ENCODE measurements at places on chromosomes 2 and 18.

- no peak for DNase-seq
Measured at GRCh38 chr2:217816396-217816869, 186.4 kb downstream of the TNS1 start.

GRCh38 chr2:65877331-65878010 is 445.1 kb upstream of the SPRED2 start:
- DNase-seq: no peak

DNA sequence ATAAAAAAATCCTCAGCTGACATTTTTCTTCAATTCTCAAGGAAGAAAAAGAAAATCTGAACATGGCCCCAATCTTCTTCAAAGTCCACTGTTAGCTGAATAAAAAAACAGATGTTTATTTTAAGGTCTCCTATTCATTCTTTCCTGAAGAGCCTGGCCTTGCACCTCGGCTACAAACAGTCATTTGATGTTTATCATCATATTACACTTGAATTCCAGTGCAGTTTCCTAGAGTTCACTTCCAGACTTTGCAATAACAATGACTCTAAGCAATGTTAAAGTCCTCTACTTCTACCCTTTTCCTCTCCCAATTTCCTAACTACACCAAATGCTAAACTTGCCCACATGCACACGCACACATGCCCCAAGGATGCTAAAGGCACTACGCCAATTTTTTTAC is 70.1 kb downstream of the NOL10 start:
- no peak for DNase-seq

- no peak for DNase-seq
Measured at GRCh38 chr2:9532421-9532820, 23.2 kb downstream of the ADAM17 start.

GRCh38 chr2:100840519-100840918 is 20.6 kb downstream of the NPAS2 start:
- DNase-seq: no peak

GRCh38 chr18:61703508-61703907 is 189.3 kb downstream of the RNF152 start:
- no peak for DNase-seq

DNA sequence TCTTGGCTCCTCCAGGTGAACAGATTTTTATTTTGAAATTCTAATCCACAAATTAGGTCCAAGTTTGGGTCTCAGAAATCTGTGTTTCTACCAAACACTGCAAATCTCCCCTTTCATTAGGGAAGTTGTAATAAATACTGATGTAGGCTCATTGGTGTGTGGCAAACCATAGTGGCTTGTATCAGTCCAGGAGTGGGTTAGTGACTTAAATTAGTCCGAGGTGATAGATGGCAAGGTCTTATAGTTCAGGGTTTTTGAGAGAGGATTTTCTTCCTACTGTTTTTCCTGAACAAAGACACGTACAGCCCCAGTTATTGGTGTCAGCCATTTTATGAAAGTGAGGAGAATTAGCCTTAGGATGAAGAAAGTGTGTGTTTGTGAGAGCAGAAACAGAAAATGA is 74.6 kb downstream of the RPRM start:
- DNase-seq: no peak

DNA sequence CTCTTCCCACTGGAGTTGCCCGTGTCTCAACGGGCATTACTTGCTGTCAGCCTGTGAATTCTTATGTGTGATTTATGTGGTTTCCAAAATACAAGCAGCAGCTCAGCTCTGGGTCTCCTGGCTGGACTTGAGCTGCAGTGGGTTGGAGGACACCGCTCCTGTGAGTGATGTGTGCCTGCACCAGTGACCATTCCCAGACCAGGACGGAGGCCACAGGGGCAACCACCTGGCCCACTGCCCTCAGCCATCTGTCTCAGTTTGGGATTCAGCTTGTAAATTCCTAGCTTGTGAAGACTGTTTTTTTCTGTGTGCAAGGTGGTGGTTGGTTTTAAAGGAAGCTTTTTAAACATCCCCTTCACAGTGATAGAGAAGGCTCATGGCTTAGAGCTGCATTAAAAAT is 261.0 kb downstream of the BCL2 start:
- DNase-seq: no peak

DNA sequence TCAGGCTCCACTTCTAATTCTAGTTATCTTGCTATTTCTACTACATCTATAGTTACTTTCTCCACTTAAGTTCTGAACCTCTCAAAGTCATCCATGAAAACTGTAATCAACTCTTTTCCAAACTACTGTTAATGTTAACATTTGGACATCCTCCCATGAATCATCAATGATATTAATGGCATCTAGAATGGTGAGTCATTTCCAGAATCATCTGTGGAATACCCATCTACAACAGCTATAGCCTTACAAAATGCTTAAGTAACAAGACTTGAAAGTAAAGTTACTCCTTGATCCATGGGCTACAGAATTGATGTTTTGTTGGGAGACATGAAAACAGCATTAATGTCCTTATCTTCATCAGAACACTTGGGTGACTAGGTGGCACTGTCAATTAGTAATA is 35.4 kb downstream of the BARD1 start:
- no peak for DNase-seq

DNA sequence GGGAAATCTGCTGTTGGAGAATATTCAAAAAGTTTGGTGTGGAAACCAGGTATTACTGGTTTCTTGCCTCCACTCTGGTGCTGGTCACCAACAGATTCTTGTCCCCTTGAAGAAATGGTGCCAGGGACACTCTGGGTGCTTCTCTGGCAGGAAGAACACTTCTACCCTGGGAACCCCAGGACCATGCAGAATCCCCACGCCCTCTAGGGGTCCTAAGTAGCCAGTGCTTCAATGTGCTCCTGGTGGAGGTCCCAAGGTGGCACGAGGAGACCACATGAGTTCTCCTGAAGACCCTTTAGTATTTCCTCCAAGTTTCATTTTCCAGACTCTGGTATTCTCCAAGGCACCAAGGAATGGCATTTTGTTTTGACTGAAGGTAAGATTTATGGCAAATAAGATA is 380.6 kb downstream of the TSN start:
- DNase-seq: no peak

DNA sequence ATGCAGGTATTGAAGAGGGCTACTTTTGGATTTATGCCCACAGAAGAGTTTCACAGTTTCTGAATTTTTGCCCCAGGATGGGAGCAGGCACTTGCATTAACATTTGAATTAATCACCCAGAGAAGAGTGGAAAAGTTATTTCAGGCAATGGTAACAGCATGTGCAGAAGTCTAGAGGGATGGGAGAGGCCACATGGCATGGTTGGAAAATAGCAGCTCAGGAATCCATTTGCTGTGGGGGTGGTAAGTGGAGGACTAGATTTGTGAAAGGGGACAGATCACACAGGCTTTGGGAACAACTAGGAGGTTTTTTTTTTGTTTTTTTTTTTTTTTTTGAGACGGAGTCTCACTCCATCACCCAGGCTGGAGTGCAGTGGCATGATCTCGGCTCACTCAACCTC is 65.2 kb downstream of the NEDD4L start:
- DNase-seq: no peak

DNA sequence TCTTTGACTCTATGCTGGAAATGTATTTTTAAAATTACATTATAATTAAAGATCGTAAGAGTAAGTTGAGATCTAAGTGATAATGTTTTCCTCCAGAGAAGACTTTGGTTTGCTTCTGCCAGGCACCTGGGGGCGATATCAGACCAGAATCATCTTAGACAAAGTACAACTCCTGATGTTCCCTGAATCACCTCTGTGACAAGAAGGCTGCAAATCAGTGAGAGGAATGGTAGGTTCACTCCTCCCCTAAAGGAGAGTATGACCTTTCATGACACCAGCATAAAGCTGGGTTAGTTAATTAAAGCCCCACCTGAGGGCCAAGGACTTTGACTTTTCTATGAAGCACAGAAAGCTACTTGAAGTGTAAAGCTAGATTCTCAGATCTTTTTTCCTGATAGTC is 114.4 kb upstream of the DTNA start:
- DNase-seq: no peak

DNA sequence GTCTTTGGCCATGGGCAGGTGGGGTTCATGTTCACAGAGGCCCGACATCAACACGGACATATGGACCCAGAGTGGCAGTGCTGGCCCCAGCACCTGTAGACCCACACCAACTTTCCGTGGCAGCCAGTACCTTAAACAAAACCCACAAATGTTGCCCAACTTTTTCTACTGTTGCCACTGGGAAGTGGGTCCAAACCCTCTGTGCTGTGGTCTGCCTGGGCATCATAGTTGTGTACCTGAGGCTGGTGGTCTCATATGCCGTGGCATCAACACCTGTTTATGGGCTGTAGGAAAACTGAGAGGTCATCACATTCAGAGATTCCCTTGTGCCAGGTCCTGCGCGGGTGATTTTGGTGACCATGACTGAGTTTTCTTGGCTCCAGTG is 79.9 kb downstream of the SH3RF3 start:
- no peak for DNase-seq

GRCh38 chr2:85998071-85998991 is 107.4 kb downstream of the POLR1A start:
- DNase-seq: peak; percentile 21

DNA sequence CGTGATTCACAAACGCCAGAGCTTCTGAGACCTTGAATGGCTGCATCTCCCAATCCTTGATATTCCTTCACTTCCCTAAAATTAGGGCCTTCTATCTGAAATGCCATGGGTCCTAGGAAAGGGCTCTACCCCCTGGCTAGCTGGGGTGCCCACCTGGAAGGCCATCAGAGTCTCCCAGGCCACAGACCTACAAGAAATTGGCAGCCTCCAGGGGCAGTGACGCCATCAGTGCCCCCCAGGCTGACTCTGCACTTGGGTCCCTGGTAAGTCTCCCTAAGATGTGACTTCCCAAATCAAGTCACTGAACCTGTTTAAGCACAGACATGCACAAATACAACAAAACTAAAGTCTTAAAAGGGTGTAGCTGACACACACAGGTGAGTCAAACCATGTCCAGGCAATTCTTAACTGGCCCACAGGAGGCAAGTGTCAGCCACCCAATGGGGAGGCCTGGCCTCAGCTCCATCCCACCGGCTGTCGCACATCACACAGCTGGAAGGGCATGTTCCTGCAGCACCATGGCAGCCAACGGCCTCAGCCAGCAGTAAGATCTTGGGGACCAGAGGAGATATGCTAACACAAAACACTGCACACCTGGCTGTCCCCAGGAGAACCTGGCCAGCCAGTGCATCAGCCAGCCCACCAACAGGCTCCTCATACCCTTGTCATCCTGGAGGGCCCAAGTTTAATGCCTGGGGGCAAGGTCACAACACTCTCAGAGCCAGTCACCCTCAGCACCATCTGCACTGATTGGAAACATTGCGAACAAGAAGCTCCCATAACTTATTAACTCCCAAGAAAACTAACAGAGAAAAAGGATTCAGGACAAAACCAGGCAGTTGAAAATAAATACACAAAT is 5.2 kb downstream of the PARD6G start:
- no peak for DNase-seq

GRCh38 chr18:34729264-34729663 is 19.2 kb downstream of the DTNA start:
- DNase-seq: no peak

GRCh38 chr18:13240060-13240725 is 21.6 kb downstream of the LDLRAD4 start:
- DNase-seq: no peak

DNA sequence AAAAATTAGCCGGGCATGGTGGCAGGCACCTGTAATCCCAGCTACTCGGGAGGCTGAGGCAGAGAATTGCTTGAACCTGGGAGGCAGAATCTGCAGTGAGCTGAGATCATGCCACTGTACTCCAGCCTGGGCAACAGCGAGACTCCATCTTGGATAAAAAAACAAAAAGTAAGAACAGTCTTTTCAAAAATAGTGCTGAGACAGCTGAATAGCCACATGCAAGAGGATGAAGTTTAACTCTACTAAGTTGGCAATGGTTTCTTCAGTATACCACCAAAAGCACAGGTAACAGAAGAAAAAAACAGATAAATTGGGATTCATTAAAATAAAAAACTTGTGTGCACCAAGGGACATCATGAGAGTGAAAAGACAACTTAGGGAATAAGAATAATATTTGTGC is 112.4 kb downstream of the HS6ST1 start:
- DNase-seq: no peak

- DNase-seq: no peak
Measured at GRCh38 chr2:71716697-71717624, 263.6 kb downstream of the DYSF start.

DNA sequence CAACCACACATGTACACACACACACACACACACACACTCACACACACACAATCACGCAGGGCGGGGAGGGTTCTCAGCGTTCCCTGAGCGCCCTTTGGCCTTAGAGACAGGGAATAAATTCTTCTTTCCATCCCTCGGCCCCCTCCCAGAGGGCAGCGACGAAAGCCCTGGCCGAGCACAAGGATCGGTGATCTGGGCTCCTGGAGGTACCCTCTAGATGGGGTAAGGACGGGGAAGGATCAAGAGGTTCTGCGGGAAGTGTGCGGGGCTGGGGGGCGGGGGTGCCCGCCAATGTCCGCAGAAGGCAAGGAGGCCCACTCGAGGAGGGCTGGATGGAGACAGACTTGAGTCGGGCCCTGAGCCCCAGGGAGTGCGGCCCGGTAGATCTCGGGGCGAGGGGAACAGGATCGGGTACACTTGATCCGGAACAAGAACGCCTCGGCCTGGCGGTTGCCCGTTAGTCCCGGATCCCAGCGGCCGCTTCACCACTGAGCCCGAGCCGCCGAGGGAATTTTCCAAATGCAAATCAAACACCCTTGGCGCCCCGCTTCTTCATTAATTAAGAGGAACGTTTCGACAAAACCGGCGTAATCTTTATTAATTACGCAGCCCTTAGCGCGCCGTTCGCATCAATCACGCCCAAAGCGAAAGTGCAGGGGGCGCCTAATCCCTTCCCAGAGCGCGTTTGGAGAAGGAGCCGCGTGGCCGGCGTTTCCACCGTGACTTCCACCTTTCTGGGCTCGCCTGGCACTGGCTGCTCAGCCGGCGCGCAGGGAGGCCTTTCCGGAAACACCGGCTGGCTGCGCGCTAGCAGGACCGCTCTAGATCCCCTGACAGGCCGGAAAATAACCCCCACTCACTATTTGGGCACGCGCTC is 7.0 kb upstream of the PAX3 start:
- no peak for DNase-seq

GRCh38 chr2:154439156-154439555 is 259.3 kb upstream of the KCNJ3 start:
- peak; percentile 15 for DNase-seq

- DNase-seq: no peak
Measured at GRCh38 chr2:225573603-225574002, 174.1 kb downstream of the NYAP2 start.

GRCh38 chr2:1620081-1620480 is 124.2 kb downstream of the PXDN start:
- no peak for DNase-seq

- DNase-seq: no peak
Measured at GRCh38 chr2:240933966-240934700, 28.0 kb downstream of the CROCC2 start.

- no peak for DNase-seq
Measured at GRCh38 chr2:212546669-212547068, 8.1 kb upstream of the ERBB4 start.

DNA sequence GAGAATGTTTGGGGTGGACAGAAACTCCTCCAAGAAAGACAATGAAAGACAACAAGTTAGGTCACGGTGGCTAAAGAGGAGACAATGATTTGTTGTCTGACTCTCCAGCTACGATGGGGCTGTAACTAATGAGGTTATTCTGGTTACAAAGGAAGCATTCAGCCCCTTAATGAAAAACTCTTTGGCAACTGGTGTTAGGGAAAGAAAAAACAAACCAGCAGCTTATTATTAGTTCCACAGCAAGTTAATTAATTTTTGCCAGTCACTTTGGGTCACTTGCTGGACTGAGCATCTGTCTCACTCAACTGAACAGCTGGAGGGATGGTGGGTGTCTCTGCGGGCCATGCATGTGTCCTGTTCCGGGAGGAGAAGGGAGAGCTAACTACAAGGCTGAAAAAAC is 263.7 kb downstream of the ALK start:
- no peak for DNase-seq

All from MM.1S (cell line).